Kasumi-1 (cell line): ENCODE measurements at places on chromosomes 12 and 14.
A peak's percentile ranks its signal among the peaks of the same experiment; 100 is the strongest.

DNA sequence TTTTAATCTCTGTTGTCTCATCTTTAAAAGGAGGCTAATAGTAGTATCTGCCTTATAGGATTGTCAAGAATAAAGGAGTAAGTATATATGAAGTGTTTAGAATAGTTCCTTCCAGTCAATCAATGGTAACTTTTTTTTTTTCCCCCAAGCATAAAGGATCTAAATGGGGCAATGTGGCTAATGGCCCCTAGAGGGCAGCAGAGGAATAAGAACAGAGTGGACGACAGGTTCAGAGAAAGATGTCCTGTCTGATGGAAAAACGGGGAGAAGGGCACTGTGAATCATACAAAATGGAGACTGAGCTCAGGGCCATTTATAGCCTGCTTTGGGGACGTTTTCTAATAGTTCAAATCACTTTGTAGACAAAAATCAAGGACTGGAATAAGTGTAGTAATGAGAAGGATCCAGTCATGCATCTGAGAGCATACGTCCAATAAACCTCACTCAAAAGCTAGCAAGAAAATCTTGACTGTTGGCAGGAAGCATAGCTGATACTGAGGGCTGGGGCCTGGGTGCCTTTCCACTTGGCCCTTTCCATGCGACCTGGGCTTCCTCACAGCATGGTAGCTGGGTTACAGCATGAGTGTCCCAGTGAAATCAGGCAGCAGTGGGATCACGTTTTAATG, 51.3 kb downstream of the IFNG-AS1 start:
- DNase-seq = peak; percentile 85

GRCh38 chr14:88551980-88552431, 2.8 kb downstream of the PTPN21 start:
- no peak for DNase-seq

- no peak for DNase-seq
Measured at GRCh38 chr14:51852541-51852940, 7.9 kb upstream of the GNG2 start.

DNA sequence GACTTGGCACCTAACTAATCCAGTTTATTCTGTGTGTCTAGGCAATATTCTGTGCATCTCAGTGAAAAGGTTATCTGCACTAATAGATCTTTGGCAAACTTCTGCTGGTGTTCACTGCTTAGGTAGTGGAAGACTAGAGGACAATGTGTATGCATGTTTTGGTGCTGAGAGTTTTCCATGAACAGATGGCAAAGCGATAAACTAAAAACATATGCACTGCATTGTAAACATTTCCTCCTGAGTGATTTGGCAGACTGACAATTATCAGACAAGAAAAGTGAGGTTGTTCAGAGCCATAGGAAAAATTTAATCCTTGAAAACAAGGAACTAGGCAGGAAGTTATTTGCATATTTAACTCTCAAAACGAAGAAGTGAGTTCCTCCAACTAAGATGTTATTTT, 400.4 kb downstream of the ATP23 start:
- no peak for DNase-seq

DNA sequence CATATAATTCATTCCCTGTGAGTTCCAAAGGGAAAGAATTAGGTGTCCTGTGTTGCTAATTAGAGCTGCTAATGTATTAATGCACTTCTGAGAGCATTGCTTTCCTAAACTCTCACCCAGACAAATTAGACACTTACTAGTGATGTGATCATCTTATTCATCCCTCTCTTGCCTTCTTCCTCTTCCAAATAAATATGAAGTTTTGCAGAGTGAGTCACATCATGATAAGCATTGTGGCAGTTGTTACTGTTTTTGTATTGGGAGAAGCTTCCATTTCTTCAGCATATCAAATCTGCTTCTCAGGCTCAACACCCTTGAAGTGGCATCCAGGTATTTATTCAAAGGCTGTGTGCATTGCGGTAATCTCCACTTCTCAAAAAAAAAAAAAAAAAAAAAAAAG, 37.3 kb upstream of the E2F7 start:
- no peak for DNase-seq

DNA sequence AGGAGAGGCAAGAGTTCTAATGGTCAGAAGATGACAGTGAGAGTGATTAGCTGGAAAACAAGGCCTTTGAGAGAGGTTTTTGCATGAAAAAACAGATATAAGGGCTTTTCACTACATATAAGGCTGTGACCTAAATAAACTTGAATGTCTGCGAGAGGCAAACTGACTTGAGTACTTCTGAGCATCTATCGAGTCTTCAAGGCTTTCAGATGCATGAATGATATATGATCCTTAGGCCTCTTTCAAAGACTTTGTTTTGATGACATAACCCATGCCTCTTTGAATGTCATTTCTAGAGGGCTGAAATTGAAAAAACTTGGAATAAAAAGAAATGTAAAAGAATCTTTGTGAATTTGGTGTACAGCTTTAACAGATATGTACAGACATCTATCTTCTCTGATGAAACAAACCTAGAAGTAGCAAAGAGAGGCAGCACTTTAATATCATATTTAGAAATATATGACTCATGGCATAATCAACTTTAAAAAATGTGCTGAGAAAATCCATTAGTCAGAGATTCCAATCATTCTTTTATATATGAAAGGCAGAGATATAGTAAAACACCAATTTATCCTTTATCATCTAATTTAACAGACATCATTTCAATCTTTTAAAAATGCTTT, 72.6 kb downstream of the PPM1H start:
- DNase-seq = no peak

DNA sequence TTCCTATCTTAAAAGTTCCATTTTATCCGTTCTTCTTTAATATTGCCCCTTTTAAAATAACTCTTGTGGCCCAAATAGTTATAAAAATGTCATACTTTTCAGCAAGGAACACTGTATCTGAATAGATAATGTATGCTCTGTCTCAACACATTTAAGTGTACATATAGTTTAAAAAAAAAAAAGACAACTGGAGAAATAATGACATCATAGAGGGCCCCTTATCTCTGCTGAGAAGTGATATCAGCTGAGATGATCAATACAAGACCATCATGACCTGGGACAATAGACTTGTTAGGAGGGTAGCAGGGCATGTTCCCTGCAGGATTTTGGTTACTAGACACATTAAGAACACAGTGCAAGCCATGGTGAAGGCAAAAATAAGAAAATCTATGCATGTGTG, 77.5 kb downstream of the PEBP1 start:
- no peak for DNase-seq

GRCh38 chr12:99370421-99371138, 277.0 kb upstream of the GARIN6 start:
- DNase-seq = no peak

- peak; percentile 3 for DNase-seq
Measured at GRCh38 chr12:66744956-66745383, 66.1 kb upstream of the GRIP1 start.

DNA sequence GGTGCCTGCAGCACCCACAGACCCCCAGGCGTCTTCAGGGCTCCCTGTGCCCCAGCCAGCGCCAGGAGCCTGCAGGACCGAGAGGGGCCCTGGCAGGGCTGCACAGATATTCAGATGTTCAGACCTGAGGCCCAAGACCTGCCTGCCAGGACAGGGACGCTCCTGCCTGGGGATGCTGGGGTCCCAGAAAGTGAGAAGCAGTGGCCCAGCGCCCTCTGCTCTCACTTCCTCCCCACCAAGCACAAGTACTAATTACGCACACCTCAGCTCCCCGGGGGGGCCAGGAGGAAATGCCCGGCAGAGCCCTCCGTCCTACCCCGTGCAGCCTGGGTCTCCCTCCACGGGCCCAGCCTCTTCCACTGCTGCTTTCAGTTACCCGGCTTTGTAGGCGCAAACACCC, 28.8 kb upstream of the INF2 start:
- no peak for DNase-seq

- no peak for DNase-seq
Measured at GRCh38 chr12:77070800-77071449, 5.6 kb upstream of the E2F7 start.

- DNase-seq = peak; percentile 28
Measured at GRCh38 chr12:8852119-8852518, 29.7 kb downstream of the A2ML1 start.
